ENCODE measurements at places on chromosomes 6 and 20.

DNA sequence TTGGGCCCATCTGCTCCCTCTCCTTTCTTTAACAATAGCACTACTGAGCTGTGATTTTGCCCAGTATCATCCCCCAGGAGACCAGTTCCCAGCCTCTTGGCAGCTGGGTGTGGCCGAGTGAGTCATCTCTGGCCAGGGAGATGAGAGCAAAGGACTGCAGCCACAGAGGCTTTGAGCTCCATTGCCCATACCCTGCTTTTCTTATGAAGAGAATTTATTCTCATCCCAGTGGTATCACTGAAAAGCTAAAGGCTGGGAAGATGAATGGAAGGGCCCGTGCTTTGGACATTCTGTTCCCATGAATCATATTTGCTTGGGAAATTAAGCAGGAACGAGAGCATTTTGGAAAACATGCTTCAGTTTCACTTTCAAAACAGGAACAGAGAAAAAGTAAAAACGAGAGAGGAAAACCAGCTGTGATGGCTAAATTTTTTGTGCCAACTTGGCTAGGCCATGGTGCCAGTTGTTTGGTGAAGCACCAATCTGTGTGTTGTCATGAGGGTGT lies 14.9 kb downstream of the CST3 start:
- DNase-seq: no peak

DNA sequence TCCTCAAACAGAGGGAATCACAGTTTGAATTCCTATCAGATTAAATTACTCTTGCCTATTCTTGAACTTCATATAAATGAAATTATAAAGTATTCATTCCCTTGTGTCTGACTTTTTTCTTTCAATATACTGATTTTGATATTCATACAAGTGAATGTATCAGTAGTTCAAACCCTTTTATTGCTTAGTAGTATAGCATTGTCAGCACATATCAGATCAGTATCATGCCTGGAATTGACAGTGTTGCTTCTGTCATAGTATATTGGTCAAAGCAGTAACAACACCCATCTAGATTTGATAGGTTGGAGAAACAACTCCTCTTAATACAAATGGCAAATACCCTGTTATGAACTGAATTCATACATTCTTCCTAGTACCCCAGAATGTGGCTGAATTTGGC lies 89.1 kb upstream of the SLC35F1 start:
- DNase-seq: no peak

DNA sequence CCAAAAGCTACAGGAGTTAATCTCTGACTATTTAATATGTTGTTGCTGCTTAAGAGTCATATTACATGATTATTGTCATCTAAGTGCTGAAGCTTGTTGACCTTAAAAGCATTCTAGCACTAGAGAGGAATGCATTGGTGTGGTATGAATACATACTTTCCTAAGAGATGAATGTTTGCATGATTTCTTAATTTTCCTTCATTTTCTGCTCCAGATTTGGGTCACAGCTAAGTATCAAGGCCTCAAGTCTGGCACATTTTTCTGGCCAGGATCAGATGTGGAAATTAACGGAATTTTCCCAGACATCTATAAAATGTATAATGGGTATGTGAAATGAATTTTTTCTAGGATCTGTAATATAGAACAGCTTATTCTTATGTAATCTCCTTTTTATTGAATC lies 53.6 kb downstream of the ENPP1 start:
- no peak for DNase-seq

GRCh38 chr6:45630801-45631200 lies 253.1 kb upstream of the SUPT3H start:
- no peak for DNase-seq

DNA sequence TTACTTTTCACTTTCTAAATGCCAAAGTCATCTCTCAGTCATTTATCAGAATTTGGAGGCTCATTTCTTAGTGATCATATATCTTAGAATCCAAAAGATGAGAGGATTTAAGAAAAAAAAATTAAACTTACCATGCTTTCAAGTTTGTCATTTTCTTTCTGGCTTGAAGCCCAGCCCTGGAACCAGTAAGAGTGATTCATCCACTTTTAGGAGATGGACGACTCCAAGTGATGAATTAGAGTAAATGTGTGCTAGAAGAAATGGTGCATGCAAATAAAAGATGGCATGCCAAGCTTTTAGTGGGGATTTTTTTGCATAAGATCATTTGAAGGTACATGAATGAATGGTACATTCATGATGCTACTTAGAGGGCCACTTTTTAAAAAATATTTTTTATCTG lies 20.1 kb downstream of the PLCB1 start:
- DNase-seq: no peak

GRCh38 chr6:156851454-156851921 lies 74.3 kb downstream of the ARID1B start:
- no peak for DNase-seq

- DNase-seq: no peak
Measured at GRCh38 chr20:35523298-35523888, 6.1 kb downstream of the C20orf173 start.

GRCh38 chr6:2542858-2543218 lies 207.9 kb downstream of the MYLK4 start:
- DNase-seq: no peak

DNA sequence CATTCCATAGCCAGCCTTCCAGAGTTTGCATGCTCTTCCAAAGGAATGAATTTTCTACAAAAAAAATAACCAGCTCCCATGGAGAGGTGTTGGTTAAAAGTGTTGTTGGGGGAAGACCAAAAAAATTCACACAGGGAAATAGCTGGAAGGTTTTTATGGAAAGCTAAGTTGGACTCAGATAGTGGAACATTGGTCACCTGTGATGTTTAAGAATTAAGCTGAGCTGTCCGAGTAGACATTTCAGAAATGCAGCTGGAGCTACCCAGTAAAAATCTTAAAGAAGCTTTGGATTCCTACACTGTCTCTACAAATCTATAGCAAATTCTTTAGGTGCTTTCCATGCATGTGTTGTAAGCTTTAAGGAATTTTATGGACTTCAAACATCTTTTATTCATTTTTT lies 155.5 kb downstream of the THBS2 start:
- DNase-seq: no peak

- DNase-seq: no peak
Measured at GRCh38 chr6:116564921-116565872, 6.1 kb upstream of the RWDD1 start.

GRCh38 chr6:134468633-134469032 lies 150.7 kb upstream of the SGK1 start:
- DNase-seq: no peak

DNA sequence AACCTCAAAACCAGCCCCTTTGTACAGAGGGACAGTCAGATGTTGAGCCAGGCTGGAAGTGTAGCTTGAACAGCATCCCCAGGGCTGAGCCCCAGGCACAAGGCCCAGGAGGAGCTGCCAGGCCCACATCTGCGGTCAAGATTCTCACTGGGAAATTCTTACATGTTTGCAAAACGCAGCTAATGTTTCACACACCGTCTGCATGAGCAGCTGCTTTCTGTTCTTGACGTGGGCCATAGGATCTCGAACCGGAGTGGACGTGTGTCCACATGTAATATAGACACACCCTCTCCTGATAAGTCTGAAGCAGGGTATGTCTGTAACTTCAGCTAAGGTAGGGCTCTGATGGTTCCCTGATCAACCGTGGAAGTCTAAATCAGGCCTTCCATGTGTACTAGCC lies 41.3 kb upstream of the TRAF3IP2 start:
- no peak for DNase-seq

DNA sequence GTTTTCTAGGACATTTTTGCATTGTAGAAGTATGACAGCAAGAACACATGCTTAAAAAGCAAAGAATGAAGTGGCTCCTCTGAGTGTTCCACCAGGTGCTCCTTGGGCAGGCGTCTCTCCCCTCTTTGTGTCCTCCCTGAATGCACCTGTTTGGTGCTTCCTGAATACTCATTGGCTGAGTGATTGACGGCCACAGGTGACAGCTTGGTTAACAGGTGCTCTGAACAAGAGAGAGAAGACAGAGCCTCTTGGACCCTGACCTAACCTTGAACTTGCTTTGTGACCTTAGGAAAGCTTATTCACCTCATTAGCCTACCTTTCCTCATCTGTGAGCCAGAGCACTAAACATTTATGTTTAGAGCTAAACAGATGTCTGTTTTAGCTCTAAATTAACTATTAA lies 93.7 kb downstream of the TULP4 start:
- no peak for DNase-seq

- DNase-seq: no peak
Measured at GRCh38 chr6:125203395-125203794, 49.8 kb downstream of the TPD52L1 start.

DNA sequence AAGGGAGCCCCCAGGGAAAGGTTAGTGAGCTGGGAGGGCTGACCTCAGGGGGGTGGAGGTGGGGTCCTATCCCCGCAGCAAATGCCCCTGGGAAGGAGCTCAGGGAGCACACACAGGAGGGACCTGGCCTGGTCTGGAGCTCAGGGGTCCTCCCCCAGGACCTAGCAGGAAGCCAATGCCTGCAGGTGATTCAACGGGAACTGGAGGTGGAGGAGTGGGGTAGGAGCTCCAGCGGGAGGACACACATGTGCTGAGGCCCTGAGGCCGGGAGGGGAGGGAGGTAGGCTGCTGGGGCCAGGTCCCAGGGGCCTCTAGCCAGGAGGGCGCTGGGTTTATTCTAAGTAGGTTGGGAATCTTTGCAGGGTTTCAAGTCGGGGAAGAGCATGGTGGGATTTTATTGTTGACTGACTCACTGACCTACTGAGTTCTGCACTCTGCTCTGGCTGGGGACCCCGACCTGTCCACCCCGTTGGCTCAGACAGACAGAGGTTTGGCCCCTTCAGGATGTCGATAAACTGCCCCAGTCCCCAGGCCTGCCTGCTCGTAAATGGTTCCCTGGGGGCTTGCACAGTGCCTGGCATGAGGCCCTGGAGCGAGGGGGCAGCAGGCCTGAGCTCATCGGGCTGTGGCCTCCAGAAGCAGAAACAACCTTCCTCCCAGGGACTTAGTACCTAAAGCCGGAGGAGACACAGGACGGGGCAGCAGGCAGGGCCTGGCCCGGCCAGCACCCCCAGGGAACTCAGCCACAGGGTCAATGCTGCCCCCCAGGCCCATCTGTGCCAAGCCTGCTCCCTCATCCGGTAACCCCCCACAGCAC lies 62.3 kb downstream of the RIPOR3 start:
- no peak for DNase-seq

GRCh38 chr6:114344971-114345275 lies 2.1 kb upstream of the HS3ST5 start:
- no peak for DNase-seq

DNA sequence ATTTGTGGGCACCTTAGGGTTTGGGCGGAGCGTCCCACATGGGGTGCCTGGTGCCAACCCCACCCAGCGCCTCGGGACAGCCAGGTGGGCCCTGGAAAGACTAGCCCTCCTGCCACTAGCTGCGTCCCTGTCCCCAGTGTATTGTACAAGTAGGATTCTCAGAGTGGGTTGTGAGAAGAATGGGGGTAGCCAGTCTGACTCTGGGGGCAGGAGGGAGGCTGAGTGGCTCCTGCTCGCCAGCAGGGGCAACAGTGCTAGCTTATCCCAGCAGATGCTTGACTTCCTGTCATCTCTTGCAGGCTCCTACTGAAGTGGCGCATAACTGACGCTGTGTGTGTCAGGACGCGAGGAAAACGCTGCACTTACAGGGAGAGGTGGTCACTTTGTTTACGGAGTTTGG lies 9.3 kb downstream of the PSMA7 start:
- DNase-seq: no peak

GRCh38 chr6:7882505-7883257 lies 27.9 kb downstream of the TXNDC5 start:
- no peak for DNase-seq

- no peak for DNase-seq
Measured at GRCh38 chr20:49867453-49868215, 47.7 kb downstream of the SPATA2 start.

- no peak for DNase-seq
Measured at GRCh38 chr6:108544606-108545005, 16.1 kb upstream of the FOXO3 start.

DNA sequence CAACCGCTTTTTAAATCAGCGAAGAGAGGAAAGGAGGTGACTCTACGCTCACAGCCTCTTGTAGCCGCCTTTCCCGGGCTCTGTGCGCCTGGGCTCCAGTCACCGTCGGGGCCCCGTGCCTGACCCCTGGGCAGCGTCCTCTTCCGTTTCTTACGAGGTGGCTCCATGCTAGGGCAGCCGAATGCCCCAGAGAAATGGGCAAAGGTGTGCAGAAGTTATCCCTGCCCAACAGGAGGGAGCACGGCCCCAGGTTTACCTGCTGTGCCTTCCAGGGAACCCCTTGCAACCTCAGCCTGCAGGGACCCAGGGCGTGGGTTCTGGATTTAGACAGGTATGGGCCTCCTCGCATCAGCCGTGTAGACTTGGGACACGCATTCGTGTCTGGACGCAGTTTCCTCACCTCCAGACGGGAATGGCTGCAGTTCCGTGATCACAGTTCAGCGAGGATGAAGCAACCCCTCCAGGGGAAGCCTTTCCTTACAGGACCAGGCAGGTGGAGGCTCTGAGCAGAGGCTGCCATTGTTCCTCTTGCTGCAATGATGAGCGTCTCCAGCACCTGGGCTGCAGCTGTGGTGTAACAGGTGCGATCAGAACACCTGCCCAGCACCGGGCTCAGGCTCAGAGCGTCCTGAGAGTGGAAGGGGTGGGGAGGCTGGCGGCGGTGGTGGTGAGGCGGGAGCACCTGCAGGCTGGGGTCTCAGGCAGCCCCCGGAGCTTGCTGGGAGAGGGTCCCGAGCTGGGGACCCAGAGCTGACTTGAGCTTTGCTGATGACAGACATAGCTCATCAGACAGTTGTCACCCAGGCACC lies 81.3 kb upstream of the BHLHE23 start:
- peak; percentile 14 for DNase-seq

- DNase-seq: no peak
Measured at GRCh38 chr20:37544386-37544785, 16.7 kb upstream of the BLCAP start.

GRCh38 chr6:137349856-137350830 lies 131.0 kb upstream of the IFNGR1 start:
- no peak for DNase-seq

All from NCI-H1436 treated with DMSO at 0.1 percent for 48 hours (cell line).